ENCODE measurements at places on chromosomes 3 and 15.

DNA sequence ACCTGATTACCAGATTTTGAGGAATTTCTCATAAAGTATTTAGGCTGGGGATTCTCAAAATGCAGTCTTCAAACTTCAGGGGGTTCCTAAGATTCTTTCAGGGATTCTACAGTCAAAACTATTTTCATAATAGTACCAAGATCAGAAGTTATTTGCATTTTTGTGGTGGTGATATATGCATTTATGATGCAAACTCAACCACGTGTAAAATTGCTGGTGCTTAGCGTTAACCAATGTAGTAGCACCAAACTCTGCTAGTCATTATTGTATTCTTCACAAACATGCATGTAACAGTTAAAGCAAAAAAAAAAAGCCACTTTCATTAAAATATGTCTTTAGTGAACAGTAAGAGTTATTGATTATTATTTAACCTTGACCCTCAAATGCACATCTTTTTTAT is 274.9 kb upstream of the DNAJC19 start:
- no peak for DNase-seq

DNA sequence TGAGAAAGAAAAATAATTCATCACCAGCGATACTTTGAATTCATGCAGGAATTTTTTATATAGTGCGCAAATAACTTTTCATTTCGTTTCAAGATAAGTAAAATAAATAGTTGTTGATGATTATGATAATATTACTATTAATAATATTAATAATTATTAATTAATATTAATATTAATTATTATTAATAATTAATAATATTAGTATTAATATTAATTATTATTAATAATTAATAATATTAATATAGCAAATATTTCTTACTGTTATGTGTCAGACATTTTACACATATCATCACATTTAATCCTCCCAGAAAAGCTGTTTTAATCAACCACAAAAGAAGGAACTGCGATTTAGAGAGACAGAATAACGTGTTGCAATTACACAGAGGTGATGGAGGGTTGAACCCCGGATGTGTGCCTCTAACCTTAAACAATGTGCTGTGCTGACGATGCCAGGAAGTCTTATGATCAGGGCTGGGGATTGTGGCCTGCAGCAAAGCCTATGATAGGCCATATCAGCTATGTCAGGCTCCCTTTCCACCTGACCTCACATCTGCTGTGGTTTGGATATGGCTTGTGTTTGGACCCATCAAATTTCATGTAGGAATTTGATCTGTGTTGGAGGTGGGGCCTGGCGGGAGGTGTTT is 263.5 kb upstream of the NR2F2 start:
- no peak for DNase-seq

DNA sequence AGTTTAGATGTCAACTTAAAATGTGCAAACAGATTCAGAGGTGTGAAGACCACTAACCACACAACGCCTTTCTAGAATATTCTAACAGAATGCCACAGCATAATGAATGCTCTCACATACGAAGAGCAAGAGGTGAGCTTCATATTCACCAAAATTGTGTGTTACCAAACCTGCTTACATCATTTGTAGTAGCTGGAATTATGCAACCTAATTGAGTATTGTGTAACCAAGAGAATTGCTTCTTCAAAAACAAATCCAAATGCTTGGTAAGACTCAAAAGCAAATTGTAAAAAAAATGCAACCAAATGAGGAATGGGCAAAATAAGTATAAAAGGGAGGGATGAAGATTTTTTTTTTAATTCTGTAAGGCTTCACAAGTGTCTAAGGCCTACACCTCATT is 160.7 kb downstream of the TAFA4 start:
- no peak for DNase-seq

DNA sequence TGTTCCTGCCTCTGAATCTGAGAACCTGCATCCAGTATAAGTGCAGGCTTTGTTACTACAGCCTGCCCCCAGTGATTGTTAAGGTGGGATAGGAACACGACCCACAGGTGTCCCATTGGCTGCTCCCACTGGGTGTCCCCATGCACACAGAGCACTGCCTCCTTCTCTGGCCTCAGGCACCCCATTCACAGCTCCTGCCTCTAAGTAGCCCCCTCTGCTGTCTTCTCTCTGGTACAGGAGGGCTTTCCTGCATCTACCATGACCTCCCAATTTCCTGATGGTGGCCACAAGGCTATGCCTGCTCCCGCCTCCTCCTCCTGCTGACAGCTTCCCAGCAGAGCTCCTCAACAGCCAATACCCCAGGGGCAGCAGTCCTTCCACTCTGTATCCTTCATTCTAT is 238.6 kb upstream of the TMC3 start:
- no peak for DNase-seq

DNA sequence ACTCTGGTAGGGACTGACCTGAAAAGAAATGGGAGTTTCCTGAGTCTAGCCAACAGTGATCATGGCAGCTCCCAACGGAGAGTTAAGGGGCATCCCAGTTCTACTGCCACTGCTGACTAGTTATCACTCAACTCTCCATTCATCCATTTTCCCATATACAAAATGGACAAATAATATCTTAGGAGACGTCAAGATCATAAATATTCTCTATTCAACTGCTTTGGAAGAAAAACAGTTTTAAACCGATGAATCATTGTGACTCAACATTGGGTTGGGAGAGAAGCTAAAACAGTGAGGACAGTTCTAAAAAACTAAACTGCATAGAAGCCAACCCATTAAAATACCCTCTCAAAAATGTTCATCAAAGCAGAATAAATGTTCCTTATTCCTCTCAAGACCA is 57.6 kb upstream of the CHRM5 start:
- DNase-seq: no peak

DNA sequence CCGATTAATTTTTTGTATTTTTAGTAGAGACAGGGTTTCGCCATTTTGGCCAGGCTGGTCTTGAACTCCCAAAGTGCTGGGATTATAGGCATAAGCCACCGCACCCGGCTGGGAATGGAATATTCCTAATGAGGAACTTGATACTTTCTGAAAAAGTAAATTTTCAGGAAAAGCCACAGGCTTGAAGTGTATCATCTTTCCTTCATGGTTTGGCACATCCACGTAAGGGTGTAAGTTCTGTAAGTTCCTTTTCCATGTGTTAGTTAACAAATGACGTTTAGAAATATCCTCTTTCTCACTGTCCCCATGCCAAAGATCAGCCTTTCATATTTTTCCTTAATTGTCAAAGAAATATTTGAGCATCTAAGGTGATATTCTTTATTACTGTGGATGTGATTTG is 24.9 kb downstream of the TMEM45A start:
- DNase-seq: no peak

- no peak for DNase-seq
Observed at GRCh38 chr15:70976851-70977250, 84.2 kb downstream of the LRRC49 start.

- DNase-seq: no peak
Observed at GRCh38 chr3:14769544-14770325, 49.0 kb upstream of the FGD5 start.

DNA sequence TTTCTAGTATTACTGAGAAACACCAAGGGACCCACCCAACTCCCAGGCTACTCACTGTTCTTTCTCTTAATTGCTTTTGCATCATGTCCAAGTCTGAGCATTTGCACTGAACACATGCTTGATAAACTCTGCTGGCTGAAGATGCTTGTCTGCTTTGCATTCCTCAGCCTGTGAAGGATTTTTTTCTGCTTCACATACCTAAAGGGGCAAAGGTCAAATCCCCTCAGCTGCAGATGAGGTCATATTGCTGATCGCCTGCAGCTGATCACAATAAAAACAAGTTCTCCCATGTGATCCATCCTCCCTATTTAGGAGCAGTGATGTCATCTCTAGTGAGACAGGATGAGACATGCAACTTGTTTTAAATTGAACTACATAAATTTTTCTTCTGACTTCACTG is 84.6 kb upstream of the DCBLD2 start:
- DNase-seq: no peak

- DNase-seq: no peak
Observed at GRCh38 chr3:155657161-155657560, 87.7 kb downstream of the PLCH1 start.

DNA sequence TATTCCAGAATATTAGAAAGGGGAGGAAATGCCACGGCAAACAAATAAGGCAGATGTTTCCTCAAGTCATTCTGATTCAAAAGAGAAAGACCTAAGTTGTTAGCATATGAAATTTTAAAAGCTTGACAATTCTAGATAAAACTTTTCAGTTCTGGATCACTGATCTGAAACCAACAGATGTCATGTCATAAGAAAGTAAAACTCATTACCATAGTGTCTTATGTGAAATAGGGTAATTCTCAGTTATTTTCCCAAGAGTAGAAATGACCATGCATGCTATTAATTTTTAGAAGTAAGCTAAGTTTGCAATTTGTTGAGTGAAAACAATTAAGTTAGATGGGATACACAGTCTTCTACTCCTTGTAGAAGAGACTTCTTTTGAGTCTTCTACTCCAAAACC is 630.3 kb downstream of the NAALADL2 start:
- DNase-seq: no peak

DNA sequence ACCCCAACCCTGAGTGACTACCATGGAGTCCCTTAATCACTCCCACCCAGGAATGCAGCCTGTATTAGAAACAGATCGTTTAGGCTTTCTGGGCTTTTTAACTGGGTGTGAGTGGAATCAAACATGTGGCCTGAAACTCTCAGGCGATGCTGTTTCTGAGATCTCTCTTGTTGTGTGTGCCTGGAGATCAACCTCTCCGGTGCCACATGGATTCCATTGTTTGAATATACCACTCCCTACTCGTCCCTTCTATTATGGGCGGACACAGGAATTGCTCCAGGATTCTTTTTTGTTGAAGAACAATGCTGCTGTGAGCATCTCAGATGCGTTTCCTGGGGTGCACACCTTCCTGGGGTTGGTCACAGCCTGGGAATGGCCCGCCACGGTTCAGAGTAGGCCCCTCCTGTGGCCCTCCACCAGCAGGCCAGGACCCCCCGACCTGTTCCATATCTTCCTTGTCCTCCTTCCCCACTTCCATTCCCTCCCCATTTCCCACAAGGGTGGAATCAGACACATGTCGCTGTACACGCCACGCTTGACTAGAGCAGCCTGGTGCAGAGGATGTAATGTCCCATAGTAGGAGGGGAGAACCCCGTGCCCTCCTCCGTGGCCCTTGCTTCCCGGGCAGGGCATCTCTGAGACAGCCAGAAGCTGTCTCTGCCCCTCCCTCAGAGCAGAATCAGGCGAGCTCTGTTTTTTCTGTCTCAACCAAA is 36.4 kb upstream of the PRR23E start:
- no peak for DNase-seq

DNA sequence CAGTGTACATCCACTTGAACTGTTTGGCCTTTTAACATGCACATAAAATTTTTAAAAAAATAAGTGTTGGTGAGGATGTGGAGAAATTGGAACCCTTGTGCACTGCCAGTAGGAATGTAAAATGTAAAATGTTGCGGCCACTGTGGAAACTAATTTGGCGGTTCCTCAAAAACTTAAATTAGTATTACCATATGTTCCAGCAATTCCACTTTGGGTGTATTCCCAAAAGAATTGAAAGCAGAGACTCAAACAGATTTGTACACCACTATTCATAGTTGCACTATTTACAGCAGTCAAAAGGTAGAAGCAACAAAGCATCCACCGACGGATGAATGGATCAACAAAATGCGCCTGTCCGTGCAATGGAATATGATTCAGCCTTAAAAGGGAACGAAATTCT is 55.2 kb upstream of the SEC61A1 start:
- DNase-seq: no peak

DNA sequence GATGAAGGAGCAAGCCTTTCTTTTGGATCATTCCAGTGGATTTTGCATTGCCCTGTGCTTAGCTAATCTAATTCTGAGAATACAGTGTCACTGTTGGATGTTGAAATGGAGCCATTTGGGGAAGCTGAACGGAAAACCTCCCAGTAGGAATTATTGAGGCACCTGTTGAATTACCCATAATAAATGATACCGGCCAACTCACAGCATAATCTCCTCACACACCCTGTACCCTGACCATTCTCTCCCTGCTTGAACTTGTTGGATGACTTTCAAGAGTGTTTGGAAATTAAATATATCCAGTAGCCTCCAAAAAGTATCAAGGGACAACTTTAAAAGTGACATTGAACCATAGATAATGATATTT is 171.4 kb upstream of the HES1 start:
- no peak for DNase-seq

All from activated CD8-positive, alpha-beta memory T cell treated with anti-CD3 and anti-CD28 coated beads for 1 hour (primary cell).